Hypothalamus (tissue), 51 donors: ENCODE measurements at places on chromosomes 1 and 21.

GRCh38 chr1:73801912-73802429 lies 396.0 kb downstream of the LRRIQ3 start:
- no peak for DNase-seq

DNA sequence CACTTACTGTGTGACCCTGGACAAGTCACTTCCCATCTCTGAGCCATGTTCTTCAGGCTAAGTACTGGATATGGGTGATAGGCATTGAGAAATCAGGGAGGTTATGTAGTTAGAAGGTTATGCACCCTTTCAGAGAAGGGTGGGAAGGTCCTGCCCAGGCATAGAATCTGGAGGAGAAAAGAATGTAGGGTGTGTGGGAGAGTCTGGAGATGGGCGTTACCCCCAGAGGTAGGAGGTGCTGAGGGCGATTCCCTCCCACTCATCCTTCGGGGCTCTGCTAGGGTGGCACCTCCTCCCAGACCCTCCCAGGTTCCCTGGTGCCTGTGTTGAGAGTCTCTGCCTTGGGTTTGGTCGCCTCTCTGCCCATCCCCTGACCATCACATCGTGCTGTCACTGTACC lies 51.1 kb downstream of the IGSF21 start:
- no peak for DNase-seq

DNA sequence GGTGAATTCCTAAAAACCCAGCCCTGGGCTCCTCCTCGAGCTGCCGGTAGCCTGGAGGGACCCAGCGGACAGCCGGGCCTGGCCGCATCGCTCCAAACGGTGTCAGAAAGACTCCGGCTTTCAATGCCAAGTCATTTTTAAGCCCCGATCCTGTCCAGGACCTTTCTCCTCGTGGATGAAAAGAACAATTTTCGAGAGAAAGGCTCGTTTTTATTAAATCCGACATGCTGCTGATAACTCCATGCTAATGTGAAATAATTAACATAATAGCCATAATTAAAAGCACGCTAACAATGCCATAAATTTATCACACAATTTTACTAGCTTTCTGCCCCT lies 4.6 kb upstream of the FOXD3 start:
- no peak for DNase-seq

GRCh38 chr1:236868625-236869467 lies 73.8 kb downstream of the MTR start:
- no peak for DNase-seq

DNA sequence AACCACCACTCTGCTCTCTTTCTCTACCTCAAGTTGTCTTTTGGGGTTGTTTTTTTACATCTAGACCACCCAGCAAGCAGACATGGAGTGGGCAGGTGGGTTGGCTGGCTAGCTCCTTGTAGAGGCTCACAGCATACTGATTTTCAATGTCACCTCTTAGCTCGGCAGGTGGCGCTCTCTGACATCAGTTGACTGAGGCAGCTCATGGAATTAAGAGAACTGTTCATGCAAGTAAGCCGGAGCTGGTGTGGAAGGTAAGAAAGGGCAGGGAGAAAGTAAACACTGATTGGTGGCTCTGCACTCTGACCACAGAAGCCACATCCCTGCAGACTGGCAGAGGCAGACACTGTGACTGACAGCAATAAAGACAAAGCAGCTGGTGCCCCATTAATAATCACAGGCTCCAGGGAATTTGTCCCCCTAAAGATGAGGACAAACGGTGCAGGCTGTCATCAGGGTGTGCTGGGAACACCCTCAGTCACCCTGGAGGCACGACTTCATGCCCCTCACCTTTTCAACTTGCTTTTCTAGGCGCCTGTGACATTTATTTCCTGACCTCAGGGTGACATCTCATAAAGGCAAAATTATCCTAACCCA lies 226.8 kb downstream of the LMX1A start:
- no peak for DNase-seq

DNA sequence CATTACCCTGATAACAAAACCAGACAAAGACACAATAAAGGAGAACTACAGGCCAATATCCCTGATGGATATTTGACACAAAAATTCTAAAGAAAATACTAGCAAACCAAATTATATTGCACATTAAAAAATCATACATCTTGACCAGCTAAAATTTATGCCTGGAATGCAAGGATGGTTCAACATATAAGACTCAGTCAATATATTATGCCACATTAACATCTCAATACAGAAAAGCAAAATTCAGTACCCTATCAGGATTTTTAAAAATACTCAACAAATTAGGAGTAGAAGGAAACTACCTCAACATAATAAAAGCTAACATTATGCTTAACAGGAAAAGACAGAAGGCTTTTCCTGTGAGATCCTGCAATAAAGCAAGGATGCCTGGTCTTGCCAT lies 177.1 kb downstream of the MAGI3 start:
- no peak for DNase-seq

DNA sequence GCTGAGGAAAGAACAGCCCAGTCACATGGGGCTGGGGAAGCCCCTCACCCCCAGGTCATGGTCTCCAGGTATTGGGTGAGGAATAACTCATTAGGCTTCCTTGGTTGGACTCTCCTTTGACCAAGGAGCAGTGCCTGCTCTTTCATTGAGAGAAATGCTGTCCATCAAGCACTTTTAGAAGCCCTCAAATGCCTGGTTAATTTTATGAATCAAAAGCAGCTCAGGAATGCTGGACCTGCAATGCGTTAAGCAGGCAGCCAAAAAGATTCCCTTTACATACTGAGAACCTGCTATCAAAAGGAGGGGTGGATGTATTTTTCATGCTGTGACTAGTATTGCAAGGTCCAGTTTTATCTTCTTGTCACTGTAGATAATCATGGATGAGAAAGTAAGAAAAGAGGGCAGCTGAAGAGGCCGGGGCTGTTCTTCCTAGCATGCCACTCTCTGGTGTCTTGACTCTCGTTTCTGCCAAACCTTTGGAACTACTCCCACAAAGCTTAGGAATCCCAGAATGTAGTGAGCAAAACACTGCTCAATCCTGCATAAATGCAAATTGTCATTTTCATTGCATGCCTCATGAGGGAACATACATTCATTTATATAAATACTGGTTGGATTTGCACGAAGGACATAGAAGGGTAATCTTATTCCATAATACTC lies 2.1 kb upstream of the CD58 start:
- DNase-seq, result no peak

- no peak for DNase-seq
These were observed 252.1 kb downstream of the TM2D1 start for GRCh38 chr1:61472876-61473275.

- DNase-seq, result no peak
These were observed 19.6 kb downstream of the CDKN2C start for GRCh38 chr1:50989694-50990093.

DNA sequence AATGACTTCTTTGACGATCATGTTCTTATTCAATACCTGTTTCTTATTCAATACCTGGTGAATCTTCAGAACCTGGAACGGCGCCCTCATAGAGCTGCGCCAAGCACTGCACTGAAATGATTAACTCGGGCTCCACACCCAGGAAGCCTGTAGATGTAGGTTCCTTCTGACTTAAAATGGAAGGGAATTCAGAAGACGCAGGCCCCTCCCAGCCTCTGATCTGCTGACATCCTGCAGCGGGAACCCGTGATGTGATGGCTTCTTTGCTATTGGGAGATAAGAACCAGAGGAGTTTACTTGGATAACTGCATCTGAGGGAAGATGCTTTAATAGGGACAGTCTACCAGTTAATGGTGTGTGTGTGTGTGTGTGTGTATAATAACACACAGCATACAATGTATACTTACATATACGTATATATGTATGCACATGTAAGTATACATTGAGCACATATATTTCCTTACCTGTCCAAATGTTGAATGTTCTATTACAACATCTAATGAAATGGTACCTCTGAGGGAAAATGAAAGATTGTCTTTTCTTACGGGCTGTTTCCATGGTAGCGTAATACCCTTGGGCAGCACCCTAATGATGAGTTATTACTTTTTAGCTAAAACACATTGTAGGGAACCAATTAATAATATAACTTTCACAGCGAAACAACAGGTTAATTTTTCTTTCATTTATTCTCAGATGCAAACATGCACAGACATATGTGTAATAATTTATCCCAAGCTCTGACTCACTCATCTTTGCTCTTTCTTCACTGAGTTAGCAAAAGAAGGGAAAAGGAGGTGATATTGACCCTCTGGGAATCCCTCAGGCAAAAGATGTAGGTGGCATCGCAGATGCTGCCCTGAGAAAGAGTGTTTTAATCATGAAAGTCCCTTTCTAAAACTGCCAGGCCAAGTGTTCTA lies 379.8 kb downstream of the SIPA1L2 start:
- no peak for DNase-seq

GRCh38 chr1:7888248-7889081 lies 35.6 kb upstream of the UTS2 start:
- DNase-seq, result no peak

DNA sequence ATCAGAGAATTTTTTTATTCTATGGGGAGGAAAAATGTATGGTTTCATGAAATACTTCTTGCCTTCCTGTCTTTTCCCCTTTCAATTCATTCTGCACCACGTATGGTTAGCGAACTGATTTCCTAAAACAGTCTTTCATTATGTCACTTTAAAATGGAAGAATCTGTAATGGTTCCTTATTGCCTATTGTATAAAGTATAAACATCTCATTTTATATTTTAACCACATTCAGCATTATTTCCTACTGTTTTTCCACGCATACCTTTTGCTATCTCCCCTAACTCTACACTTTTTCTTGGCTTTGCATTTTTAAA lies 232.3 kb upstream of the B3GALT2 start:
- DNase-seq, result no peak

DNA sequence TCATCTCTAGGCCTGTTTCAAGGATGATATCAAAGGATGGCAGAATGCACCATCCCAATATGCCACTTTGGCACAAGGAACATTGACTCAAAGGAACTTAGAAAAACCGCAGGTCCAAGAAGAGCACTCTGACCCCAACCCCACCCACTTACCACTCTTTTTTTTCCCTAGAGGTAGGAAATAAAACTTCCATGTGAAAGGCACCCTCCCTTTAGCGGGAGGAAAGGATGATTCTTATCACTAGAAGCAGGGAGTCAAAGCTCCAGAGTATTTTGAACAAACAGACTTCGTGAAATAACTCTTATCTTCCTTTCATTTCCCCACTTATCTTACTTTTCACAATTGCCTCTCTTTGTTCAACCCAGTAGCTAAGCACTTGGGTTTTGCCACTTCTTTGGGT lies 22.2 kb downstream of the PSMG1 start:
- DNase-seq, result no peak

- no peak for DNase-seq
These were observed 20.4 kb downstream of the ARHGEF19 start for GRCh38 chr1:16191916-16192546.

GRCh38 chr1:111116496-111116895 lies 23.4 kb downstream of the DRAM2 start:
- DNase-seq, result no peak

DNA sequence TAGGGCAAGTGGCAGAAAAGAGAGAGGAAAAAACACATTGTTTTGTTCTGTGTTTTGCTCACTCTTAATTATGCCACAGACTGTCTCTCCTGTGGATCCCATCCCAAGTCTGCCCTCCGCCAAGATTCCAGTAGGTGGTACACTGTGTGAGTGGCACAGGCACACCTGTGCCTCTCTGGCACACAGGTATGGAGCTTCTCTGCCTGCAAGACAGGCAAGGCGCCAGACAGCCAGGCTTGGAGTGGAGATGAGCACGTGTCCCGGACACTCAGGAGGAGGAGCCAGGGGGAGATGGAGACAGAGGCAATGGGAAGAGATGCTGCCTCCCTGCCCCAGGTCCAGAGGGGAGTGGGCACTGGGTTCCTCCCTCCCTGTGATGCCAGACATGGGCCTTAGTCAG lies 6.5 kb upstream of the GRIK3 start:
- no peak for DNase-seq

- DNase-seq, result no peak
These were observed 22.2 kb downstream of the RUNX1 start for GRCh38 chr21:35026617-35027562.

- DNase-seq, result no peak
These were observed 42.5 kb upstream of the POFUT2 start for GRCh38 chr21:45330075-45330781.

DNA sequence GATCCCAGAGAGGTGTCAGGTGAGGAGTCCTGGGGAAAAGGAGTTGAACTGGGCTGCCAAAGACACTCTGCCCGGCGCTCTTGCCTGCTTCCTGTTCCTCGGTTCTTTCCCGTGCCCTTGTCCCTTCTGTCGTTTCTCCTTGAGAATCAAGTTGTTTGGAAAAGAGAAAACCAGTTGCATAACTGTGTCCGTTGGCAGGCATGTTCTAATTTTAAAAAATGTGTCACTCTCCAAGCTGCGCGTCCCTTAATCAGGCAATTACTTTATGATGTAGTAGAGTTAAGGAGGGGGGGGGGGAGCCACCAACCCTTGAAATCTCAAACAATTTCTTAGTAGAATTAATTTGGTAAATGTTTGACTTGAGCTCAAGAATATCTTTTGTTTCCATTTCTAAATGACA lies 105.9 kb upstream of the IGSF21 start:
- DNase-seq, result no peak

GRCh38 chr21:42646836-42647235 lies 6.6 kb upstream of the PDE9A start:
- no peak for DNase-seq

GRCh38 chr1:155253208-155253607 lies 2.1 kb downstream of the ENTREP3 start:
- DNase-seq, result no peak

DNA sequence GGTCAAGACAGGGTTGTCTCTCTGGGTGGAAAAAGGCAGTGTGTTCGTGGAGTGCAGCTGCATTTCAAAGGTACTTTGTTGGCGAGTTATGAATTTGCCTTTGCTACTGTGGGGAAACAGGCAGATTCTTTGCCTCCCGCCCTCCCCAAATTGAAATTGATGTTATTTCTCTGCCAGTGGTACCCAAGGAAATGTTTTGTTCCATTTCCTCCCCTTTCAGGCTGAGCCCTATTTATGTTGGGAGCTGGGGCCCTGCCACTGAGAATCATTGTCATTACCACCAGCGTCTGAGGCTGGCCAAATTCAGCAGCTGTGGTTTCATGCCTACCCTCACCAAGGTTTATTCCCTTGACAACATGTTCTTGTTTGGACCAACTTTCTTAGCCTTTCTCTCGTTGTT lies 48.5 kb upstream of the OLIG2 start:
- peak; percentile 40 for DNase-seq

- no peak for DNase-seq
These were observed 194.8 kb downstream of the ZZZ3 start for GRCh38 chr1:77487631-77488030.

- DNase-seq, result no peak
These were observed 38.3 kb upstream of the TARBP1 start for GRCh38 chr1:234517110-234517802.

DNA sequence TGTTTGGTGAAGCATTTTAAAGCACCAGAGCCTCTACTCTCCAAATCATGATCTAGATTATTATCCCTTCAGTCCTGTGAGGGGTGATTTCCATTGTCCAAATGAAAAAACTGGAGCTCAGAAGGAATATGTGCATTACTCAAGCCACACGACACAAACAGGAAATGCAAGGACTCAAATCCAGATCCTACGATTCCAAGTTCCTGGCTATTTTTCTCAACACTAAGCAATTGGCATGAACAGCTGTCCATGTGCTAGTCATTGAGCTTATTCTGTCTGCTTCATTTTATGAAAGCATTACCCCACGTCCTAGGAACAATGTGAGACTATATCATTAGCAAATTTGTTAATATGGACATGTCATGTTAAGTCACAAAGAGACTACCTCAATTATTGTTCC lies 273.1 kb upstream of the LYPLAL1 start:
- DNase-seq, result no peak

- no peak for DNase-seq
These were observed 6.9 kb upstream of the IL22RA1 start for GRCh38 chr1:24149866-24150233.
